ENCODE measurements at places on chromosomes 2 and 18.

DNA sequence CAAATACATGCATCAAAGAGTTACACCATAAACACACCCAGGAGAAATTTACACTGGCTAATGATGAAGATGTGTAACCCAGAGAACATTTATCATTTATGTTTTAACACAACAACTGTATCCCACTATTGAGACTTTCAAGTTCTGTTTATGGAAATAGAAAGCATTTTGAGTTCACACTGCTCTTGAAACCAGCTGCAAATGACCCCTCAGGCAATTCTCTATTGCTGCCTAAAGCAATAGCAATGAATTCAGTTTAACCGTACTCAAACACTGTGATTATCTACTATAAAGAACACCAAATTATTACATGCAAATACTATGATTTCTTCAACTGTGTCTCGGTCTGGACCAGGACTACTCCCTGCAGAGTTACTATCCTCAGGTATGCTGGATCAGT is 452.7 kb upstream of the NRXN1 start:
- no peak for DNase-seq

DNA sequence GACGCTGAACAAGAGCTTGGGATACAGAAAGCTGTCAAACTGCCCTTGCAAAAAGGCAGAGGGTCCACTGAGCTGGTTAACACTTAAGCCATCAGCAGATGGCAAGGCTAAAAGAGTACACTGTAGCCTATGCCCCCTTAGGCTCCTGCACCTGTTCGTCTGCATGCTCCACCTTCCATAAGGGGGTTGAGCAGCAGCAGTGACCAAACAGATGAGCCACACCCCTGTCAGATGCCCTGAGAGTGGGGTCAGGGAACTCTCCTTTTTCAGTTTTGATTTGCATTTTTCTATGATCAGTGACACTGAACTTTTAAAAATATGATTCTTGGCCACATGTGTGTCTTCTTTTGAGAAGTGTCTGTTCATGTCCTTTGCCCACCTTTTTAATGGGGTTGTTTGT is 402.5 kb upstream of the FAM98A start:
- no peak for DNase-seq

- no peak for DNase-seq
Observed at GRCh38 chr18:62755946-62756345, 40.6 kb downstream of the PHLPP1 start.

GRCh38 chr2:8437949-8438400 is 243.9 kb upstream of the ID2 start:
- no peak for DNase-seq

- no peak for DNase-seq
Observed at GRCh38 chr18:22026362-22026761, 143.0 kb upstream of the GATA6 start.

DNA sequence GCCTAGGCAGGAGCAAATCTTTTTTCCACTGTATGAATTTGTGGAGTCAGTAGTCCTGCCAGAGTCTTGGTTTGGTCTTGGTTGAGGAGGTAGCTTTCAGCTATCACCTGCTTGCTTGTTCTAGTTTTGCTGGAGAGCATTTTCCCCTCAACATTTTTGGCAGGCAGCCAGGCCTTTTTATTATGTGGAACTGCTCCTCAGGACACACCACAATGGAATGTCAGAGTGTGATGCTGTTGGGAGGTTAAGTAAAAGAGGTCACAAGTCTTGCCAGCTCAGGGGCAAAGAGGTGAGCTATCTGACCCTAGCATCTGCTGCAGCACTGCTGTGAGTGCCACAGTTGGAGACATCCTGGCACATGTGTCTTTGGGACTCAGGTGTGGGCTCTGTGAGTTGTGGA is 258.0 kb downstream of the CNTNAP5 start:
- no peak for DNase-seq

DNA sequence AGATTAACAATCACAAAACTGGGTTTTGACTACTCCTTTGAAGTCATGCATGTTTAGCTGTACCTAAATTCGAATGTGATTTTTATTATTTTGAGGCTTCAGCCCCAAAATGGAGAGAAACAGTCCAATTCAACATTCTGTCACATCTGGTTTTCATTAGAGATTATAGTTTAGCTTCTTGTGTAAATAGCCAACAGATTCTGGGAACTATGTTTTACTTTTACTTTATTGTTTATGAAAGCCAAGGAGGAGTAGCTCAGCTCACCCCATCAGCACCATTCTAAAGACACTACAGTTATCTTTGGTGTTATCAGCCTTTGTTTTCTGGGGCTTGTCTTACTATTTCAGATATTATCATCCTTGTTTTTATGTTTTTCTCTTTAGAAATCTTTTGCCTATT is 465.0 kb upstream of the CWC22 start:
- no peak for DNase-seq

DNA sequence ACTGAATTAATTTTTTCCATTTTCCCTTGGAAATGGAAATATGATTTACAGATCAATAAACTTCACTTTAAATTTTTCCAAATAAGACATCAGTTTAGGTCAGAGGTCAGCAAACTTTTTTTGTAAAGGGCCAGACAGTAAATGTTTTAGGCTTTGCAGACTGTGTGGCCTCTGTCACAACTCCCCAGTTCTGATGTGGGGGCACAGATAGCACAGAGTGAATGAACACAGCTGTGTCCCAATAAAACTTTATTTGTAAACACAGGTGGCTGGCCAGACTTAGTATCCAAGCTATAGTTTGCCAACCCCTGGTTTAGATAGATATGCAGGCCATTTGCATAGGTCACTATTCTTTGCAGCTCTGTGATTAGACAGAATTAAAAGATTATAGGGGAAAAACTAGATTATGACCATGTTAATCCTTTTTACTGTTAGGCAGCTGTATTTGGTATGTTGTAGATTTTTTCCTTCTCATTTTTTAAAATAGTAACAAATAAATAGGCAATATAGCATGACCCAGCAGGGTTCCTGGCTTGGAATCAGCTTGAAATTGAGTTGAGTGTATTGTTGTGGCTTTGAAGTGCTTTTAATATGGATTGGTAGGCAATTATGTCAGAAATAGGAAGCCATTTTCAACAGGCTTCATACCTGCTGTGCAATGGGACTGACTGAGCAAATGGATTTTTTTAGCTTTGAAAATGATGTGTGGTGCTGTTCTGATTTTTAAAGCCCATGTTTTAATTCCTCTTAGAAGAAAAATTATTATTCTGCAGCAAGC is 59.7 kb downstream of the WDSUB1 start:
- no peak for DNase-seq

GRCh38 chr2:207423886-207424285 is 105.9 kb upstream of the CREB1 start:
- peak; percentile 34 for DNase-seq

DNA sequence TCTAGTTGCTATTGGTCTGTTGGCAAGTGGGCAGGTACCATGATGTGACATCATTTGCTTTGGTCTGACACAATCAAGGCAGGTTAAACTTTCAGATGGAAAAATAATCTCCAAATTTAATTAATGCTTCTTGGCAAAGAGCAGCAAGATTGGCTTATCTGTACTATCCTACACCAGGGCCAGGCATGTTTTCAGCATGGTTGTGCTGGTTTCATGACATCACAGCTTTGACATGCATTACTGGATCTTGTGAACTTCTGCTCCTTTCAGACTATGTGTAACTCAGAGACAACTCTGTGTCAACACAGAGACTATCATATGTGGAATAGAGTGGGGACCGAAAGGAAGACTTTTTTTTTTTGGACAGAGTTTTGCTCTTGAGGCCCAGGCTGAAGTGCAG is 520.5 kb downstream of the TDRD15 start:
- no peak for DNase-seq

GRCh38 chr2:232420463-232421188 is 14.0 kb downstream of the ALPG start:
- DNase-seq = no peak

GRCh38 chr2:45736757-45737704 is 85.6 kb downstream of the PRKCE start:
- DNase-seq = no peak

DNA sequence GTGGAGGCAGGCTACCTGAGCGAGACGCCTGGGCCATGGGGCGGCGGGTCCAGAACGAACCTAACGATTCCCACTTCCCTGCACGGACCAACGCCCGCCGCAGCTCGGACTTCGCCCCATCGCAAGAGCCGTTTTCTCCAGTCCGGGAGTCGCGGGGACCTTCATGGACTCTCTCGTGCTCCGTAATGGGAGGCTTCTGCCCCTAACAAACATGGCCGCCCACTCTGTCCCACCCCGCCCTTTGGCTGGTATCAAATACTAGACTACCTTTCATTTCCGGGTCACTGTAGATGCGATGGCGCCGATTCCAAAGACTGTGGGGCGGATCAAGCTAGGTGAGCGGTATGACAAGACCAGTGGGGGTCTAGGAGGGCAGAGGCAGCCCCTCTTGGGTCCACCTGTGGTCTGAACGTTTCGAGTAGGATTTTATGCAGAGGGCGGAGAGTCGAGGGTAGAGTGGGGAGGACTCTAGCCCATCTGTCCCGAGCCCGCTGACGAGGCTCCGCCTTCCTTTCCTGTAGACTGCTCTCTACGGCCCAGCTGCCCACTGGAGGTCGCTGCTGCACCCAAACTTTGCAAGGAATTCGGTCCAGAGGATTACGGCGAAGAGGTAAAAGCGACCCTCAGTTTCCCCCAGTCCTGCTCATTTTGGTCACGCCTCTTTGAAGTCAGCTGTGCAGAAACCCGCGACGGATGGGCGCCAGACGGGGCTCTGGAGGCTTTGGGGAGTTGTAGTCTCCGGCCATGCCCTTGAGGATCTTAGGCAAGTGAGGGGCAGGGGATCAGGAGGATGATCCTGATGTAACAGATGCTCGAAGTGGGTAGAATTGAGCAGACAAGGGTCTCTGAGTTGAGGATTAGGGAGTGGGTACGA is at the start of the genes CCDC142 and TTC31:
Gene CCDC142 (minus strand): TSS at position 198 of the 874 bp plus-strand sequence. CDS start 161 bp downstream, at position 37.
Gene TTC31 (plus strand): TSS at position 281 of the 874 bp plus-strand sequence. CDS start 15 bp downstream, at position 296.
- peak; percentile 93 for DNase-seq

DNA sequence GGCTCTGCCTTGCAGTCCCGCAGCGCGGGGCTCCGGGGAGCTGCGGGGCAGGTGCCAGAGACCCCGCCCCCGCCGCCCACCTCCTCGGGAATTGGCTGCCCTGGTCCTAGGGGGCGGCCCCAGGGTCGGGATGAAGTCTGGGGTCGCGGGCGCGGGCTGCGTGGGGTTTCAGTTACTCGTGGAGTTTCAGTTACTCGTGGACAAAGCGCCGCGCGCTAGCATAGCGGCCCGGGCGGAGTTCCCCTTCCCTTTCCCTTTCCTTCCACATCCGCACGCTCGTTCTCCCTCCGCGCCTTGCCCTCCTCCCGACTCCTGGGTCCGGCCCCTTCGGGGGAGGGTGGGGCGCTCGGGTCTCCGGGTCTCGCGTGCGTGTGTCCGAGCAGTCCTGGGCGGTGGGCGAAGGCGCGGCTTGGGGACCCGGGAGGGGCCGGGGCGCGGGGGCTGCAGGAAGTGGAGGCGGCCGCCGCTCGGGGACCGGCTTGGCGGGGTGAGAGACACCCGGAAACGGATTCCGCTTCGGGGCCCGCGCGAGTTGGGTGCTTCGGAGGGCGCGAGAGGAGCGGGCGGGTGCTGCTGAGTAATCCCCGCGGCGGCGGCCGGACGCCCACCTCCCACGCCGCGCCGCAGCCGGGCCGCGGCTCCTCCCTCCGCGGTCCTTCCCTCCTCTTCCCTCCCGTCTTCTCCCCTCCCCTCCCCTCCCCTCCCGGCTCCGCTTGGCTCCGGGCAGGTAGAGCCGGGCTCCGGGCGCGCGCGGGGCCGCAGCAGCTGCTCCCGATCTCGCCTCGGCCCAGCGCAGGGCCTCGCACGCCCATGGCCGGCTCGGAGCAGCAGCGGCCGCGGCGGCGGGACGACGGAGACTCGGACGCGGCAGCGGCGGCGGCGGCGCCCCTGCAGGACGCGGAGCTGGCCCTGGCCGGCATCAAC is at the start of gene TTC39C:
Gene TTC39C (plus strand): TSS at position 693 of the 924 bp plus-strand sequence. CDS start 118 bp downstream, at position 811.
- peak; percentile 83 for DNase-seq

GRCh38 chr2:88187038-88187676 is 17.0 kb downstream of the THNSL2 start:
- peak; percentile 47 for DNase-seq

GRCh38 chr2:157439824-157440186 is 4.1 kb downstream of the CYTIP start:
- peak; percentile 35 for DNase-seq

GRCh38 chr2:108632332-108633160 is 86.7 kb upstream of the RANBP2 start:
- DNase-seq = no peak

DNA sequence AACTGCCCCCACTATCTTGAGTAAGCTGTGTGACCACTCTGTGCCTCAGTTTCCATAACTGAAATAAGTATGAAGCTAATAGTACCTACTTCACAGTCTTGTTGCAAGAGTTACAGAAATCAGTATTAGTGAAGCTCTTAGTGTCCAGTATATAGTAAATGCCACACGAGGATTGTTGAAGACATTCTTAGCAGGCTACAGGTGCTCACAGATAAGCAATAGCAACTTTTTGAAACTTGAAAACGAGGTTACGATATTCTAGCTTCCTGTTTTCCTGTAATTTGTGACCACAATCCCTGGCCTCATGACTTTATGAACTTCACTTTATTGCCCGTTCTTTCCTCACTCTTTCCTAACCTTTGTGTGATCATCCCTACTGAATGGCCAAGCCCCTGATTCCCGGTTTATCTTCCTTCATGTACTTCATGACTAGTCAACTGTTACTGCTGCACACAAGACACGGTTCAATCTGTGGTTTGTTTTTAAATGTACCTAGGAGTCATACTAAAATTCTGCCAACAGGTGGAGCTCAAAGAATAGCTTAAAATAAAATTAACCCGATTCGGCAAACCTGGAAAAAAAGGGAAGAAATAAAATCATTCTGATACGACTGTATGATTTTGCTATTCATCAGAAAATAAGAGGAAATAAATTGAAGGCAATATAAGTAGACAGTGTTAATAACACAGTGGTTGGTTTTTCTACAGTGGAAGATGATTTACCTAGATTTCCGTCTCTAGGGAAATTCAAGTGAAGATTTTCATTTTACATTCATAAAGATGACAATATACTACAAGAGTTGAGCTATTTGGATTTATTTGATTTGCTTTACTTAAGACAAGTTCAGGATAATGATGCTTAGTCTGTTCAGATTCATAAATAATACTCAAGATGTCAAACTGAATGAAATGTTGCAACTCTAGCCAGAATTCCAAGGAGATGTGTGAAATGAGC is 38.1 kb upstream of the STAT1 start:
- peak; percentile 41 for DNase-seq

GRCh38 chr2:112640467-112640799 is 5.3 kb upstream of the SLC20A1 start:
- no peak for DNase-seq

DNA sequence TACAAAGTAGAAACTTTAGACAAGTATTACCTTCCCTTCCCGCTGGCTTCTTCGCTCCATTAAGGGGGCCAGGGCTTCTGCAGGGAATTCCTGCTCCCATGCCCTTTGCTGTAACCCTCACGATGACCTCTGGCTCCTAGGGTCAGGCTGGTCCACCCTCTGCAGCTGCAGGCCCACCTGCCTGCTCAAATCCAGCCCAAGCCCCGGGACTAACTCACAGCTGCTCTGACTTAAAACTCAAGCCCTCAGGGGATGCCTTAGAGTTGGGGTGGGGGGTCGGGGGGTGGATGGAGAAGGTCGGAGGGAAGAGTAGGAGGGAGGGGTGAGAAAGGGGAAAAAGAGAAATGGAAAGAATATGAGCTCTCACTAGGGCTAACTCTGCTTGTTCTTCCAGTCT is 4.9 kb downstream of the IGFBP5 start:
- DNase-seq = no peak

Measured in GM10248 (cell line).